Neuronal stem cell (in vitro differentiated cells): ENCODE measurements at places on chromosomes 2 and 18.

GRCh38 chr18:58100154-58100553 is 56.1 kb downstream of the NEDD4L start:
- DNase-seq: no peak

DNA sequence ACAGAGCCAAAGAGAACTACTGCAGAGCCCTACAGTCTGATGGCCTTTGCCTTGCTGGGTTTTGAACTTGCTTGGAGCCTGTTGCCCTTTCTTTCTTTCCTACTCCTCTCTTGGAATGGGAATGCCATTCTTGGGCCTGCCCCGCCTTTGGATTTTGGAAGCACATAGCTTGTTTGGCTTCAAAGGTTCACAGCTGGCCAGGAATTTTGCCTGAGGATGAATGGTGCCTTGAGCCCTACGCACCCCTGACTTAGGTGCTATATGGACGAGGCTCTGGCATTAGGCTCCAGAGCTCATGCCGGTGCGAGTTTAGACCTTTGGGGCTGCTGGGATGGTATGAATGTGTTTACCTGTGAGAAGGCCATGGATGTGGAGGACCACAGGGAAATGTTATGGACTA is 663.3 kb upstream of the HS6ST1 start:
- DNase-seq: no peak

GRCh38 chr18:31773774-31774476 is 13.2 kb upstream of the SLC25A52 start:
- no peak for DNase-seq

DNA sequence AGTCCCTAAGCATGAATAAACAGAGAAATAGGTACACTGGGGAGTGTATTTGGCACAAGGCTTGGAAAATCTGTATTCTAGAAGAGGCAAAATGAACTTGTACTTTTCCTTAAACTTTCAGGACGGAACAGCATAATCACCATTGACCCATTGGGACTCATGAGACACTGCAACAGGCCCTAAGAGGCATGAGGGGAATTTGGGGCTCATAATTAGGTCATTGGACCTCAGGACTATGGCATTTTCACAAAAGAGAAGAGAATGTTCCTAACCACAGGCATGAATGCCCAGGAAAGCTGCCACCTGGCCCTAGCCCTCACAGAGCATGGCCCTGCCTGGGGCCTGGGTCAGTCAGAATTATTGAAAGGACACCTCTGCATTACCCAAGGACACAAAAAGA is 67.9 kb upstream of the PIK3C3 start:
- DNase-seq: no peak

GRCh38 chr18:63339920-63340484 is 20.4 kb upstream of the BCL2 start:
- peak; percentile 59 for DNase-seq

GRCh38 chr2:111701266-111701665 is 182.7 kb downstream of the ANAPC1 start:
- DNase-seq: no peak

DNA sequence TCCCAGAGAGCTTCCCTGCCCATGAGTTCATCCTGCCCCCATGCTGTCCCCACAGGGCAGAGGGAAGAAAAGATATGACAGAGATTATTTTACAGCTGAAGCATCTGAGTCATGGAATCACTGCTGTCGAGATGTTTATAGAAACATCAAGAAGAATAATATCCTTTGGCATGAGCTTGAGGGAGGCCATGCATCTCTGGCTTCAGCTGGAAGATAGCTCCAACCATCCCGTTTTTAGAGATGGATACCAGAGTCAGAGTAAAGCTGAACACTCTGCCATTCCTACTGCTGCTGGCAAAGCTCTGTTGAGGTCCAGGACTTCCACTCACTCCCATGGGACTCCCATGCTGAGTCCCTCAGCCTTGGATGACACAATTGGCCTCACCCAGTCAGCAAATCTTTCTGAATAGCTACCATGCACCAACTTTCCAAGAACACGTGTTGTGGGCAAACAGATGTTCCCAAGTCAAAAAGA is 167.8 kb downstream of the TTC32 start:
- DNase-seq: no peak

- DNase-seq: no peak
These were observed 162.7 kb upstream of the COL3A1 start for GRCh38 chr2:188811522-188811921.

DNA sequence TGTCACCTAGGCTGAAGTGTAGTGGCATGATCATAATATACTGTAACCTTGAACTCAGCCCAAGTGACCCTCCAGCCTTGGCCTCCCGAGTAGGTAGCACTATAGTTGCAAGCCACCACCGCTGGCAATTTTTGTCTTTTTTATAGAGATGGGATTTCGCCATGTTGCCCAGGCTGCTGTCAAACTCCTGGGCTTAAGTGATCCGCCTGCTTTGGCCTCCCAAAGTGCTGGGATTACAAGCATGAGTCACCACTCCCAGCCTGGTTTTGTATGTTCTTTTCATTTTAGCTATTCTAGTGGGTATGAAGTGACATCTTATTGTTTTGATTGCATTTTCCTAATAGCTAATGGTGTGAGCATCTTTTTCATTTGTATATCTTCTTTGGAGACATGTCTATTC is 11.3 kb upstream of the EXOC6B start:
- DNase-seq: no peak

GRCh38 chr2:68074050-68074449 is 11.2 kb upstream of the C1D start:
- DNase-seq: no peak

DNA sequence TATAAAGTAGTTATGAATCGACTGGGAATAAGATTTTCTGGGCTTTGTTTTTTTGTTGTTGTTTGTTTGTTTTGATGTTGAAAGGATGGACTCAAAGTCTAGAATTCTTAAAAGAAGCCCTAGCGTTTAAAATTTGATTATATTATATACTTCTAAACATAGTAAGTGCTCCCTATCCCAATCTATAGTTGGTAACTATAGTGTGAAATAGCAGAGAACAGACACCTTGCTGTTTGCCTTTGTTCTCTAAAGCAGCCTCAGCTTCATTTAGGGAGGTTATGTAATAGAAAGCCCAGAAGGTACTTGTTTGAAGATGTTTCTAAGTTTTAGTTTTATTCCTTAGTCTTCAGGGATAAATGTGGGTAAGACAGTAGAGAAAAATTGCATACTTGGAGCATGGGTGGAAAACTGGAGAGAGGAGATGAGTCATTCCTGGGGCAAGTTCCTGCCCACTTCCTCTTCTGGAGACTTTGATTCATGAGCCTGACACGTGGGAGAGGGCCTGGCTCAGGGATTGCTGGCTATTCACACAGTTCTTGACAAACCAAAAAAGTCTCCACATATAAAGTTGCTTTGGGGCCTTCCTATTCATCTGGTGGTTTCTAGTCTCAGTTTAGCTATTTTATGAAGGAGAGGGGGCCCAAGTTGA is 131.9 kb downstream of the MYO1B start:
- DNase-seq: no peak
